ENCODE measurements at places on chromosomes 7 and 10.

GRCh38 chr7:156145996-156146395 is 333.7 kb upstream of the SHH start:
- no peak for DNase-seq

- no peak for DNase-seq
Measured at GRCh38 chr10:47315421-47315820, 6.8 kb upstream of the GDF2 start.

GRCh38 chr7:150974468-150975391 is 3.4 kb downstream of the KCNH2 start:
- DNase-seq: peak; percentile 54

DNA sequence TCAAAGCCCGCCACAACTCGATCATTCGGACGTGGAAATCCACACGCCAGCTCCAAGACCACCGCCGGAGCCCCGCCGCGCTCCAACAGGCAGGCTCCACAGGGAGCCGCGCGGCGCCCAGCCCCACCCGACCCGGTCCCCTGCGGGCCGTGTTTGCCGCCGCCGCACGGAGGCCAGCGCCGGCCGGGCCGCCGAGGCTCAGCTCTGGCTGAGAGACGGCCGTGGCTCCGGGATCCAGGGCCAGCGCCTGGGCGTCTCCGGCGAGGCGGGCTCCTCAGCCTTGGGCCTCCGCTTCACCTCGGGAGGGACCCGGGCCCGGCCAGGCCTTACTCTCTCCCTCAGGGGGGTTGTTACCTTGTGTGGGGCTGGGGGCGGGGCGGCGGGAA is 333 bp downstream of the SMNDC1 start:
- no peak for DNase-seq

GRCh38 chr10:63703740-63704345 is 182.6 kb downstream of the REEP3 start:
- DNase-seq: no peak

GRCh38 chr7:129535896-129536295 is 33.6 kb downstream of the SMKR1 start:
- peak; percentile 46 for DNase-seq

GRCh38 chr7:127683776-127684681 is 32.0 kb downstream of the SND1 start:
- DNase-seq: no peak

GRCh38 chr10:28774051-28774995 is 97.0 kb downstream of the BAMBI start:
- no peak for DNase-seq

DNA sequence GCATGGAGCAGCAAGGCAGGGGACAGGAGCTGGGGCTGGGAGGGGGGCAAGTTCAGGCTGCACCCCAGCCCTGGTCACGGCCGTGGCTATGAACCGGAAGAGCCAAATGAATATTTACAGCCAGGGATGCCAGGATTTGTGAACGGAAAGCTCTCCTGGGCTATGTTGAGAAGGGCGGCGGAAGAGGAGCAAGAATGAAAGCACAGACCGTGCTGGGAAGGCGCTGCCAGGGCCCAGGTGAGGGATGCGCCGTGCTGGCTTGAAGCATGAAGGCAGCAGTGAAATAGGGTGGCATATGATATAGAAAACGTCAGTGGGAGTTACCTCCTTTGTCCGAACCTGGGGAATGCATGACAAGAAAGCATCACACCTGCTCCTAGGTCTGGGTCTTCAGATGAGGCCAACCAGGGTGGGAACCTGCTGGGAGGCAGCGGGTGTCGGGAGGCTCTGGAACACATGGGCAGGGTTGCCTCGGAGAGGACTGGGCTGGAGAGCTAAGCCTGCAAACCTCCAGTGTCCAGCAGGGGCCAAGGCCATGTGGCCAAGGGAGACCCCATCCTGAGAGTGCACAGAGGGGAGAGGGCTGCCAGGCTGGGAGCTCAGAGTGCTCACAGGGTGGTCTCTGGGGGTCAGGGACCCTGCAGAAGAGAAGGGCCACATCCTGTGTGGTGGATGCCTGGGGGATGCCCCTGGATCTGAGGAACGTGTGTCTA is 120.6 kb upstream of the TCERG1L start:
- DNase-seq: no peak

DNA sequence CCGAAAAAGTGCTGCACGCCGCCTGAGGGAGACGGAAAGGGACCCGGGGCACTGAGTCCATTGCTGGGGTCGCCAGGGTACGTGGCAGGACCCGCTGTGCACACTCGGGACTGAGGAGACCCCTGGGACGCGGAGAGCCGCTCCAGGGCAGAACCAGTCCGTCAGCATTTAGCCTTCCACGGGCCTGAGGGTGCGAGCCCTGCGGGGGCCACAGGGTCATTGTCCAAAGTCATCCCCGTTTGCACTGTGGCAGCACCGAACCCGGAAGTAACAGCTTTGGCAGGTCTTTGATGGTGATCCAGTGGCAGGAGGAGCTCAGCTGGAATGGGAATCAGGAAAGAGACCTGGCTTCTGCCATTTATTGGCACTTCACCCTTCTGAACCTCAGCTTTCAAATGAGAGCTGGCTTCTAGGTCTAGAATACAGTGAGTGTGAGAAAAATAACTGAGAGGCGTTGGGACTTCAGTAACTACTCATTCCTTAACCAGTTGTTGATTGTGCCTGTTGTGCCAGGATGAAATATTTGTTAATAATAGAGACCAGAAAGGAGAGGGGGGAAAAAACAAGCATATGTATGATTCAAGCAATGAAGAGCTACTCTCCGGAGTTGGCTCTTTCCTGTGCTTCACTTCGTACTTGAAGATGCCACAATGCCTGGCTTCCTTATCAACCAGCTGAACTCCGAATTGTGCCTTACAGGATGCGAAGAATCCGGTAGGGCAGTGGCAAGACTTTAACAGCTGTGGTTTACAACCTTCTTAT is 811 bp upstream of the ARHGAP12 start:
- DNase-seq: peak; percentile 17

DNA sequence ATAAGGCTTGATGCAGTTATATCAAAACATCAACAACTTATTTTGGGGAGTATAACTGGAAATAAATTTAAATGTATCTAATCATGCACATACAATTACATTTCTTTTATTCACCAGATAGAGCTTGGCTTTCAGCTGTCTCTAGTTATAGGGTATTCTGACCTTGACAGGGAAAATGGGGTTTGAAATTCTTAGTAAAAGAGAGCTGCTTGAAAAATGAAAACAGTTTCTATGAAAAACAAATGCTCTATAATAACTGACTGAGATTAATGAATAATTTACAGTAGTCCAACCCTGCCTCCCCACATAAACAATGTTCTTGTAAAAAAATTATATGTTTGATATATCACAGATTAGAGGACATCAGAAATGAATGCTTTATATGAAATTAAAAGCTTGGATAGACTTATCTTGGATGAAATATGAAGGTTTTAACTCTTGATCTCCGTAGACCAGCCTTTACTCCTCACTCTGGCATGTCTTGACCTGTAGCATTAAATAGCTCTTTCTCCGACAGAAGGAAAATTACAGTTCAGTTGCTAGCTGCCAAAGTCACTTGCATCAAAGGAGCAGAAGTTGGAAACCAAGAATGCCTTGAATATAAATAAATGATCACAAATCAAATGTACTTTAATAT is 32.1 kb downstream of the VWC2 start:
- DNase-seq: no peak

- DNase-seq: no peak
Measured at GRCh38 chr7:119802147-119802546, 470.8 kb upstream of the KCND2 start.

- DNase-seq: no peak
Measured at GRCh38 chr7:15684111-15684800, 2.2 kb downstream of the MEOX2 start.

- no peak for DNase-seq
Measured at GRCh38 chr7:82244947-82245517, 198.5 kb downstream of the CACNA2D1 start.

GRCh38 chr10:128894641-128895040 is 572.4 kb upstream of the MGMT start:
- no peak for DNase-seq

Data from hematopoietic multipotent progenitor cell (in vitro differentiated cells).